ENCODE measurements at places on chromosomes 2 and 18.
A peak's percentile ranks its signal among the peaks of the same experiment; 100 is the strongest.

DNA sequence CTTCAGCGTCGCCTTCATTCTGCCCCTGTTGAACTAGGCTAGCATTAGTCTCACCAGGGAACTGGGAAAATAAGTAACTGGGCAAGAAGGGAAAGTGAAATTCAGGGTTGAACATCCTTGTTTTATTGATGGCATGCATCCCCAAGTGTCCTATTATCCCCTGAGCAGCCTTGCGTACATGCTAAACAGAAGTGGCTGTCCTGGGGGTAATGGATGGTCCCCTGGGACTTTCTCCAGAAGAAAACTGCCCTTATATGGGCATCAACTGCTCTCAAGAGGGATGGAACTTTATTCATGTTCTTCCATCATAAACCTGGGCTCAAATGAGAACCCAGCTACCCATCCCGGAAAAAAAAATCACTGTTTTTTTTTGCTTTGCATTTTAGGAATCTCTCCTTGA is 11.8 kb upstream of the SMIM21 start:
- no peak for DNase-seq

- DNase-seq = no peak
Observed at GRCh38 chr2:109237792-109238191, 108.8 kb downstream of the SH3RF3 start.

DNA sequence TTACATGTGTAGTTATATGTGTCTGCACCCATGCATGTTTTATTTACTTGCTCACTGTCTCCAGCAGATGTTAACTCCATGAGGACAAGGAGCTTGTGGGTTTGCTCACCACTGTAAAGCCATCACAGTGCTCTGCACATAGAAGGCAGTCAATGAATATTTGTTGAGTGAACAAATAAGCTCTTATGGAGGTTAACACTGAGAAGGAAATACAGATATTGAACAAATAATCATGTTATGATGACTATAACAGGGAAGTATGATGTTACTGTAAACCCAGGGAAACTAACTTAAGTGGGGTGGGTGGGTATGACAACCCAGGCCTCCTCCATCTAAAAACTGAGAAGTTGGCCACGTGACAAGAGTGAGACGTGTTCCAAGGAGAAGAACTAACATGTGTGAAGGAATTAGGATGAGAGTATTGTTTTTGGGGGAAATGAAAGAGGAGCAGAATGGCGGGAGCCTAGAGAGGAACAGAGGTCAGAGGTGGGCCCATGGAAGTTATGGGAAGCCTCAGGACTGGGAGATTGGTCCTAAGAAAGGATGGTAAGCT is 6.0 kb upstream of the FAM117B start:
- no peak for DNase-seq

- DNase-seq = no peak
Observed at GRCh38 chr18:78778651-78779050, 201.0 kb upstream of the SALL3 start.

GRCh38 chr2:173858291-173858731 is 106.9 kb downstream of the SP3 start:
- DNase-seq = peak; percentile 85

GRCh38 chr2:199958014-199958413 is 2.6 kb downstream of the MAIP1 start:
- no peak for DNase-seq

All from NCI-H510A treated with DMSO at 0.1 percent for 48 hours (cell line).